ENCODE measurements at places on chromosomes 4 and X.

DNA sequence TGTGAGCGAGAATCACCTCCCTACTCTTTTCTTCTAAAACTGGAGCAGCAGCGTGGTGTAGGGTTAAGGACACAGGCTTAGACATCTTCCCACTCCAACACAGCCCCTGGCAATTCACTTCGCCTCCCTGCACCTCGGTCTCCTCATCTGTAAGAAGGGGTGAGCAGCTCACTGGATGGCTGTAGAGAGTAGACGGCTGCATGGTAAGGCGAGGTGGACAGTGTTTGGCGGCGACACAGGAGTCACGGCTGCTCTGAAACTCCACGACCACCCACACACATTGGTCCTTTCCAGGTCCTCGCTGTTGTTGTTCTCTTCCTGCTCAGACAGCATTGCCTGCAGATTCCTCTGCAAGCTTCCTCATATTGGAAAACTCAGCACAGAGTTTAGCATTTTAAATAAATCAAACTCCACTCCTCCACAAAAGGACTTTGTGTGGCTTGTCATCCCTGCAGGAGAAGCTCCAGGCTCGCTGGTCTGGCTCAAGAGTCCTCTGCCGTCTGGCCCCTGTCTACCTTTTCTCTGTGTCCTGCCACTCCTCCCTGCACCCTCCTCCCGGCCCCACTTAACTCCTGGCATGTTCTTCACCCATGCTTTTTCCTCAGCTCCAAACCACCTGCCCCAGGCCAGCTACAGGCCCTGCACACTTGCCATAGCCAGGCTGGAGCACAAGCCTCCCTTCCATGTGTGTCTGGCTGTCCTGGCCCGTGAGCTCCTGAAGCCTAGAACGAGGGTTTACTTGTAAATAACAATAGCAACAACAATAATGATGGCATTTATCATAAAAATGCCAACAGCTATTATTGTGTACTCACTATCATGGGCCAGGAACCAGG lies 41.3 kb upstream of the CRMP1 start:
- DNase-seq, result no peak

GRCh38 chr4:2996415-2996814 lies 33.0 kb downstream of the GRK4 start:
- no peak for DNase-seq

DNA sequence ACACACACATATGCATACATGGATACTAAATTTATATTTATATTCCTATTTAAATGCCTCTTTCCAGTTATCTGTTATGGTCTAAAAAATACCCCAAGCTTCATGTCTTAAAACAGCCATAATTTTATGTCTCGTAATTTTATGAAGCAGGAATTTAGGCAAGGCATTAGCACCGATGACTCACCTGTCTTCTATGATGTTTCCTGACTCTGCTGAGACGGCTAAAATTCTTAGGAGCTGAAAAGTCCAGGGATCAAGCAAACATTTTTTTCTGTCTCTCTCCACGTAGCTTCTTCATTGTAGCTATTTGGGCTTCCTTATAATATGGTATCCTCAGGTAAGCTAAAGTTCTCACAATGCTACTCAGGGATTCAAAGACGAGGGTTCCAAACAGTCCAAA lies 930.3 kb downstream of the STIM2 start:
- no peak for DNase-seq

DNA sequence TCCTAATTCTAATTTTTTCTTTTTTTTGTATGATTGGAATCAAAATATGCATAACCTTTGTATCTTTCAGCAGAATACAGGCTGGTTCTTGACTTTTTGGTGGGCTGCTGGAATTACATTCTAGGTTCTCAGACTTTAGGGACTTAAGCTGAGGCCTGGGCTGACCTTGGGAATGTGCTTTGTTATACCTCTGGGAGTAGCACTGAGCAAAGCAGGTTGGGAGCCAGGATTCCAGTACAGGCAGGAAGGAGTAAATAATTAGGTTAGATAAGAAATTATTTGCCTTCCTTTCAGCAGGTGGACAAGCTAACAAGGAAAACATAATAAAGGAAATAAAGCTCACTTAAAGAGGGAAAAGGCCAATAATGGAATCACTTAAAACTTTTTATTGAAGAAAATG lies 49.9 kb upstream of the SLC4A4 start:
- no peak for DNase-seq

- DNase-seq, result no peak
Observed at GRCh38 chrX:34790026-34790425, 132.9 kb upstream of the TMEM47 start.

- no peak for DNase-seq
Observed at GRCh38 chr4:112593438-112594133, 43.1 kb downstream of the ZGRF1 start.

DNA sequence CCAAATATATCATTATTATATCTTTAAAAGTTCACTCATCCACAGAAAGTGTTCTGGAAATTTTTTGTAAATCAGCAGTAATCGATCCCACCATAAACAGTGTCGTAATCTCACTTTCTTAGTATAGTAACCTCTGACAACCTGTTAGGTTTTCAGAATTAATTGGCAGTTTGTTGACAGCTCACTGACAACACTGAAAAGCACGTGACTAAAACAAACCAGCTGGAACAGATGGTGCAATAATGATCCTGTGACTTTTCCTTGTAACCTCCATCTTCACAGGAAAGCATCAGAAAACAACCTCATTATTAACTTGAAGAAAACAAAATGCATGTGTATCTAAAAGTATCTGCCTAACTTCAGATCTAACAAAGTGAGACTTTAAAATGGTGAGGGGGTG lies 48.5 kb downstream of the FSTL5 start:
- DNase-seq, result no peak

DNA sequence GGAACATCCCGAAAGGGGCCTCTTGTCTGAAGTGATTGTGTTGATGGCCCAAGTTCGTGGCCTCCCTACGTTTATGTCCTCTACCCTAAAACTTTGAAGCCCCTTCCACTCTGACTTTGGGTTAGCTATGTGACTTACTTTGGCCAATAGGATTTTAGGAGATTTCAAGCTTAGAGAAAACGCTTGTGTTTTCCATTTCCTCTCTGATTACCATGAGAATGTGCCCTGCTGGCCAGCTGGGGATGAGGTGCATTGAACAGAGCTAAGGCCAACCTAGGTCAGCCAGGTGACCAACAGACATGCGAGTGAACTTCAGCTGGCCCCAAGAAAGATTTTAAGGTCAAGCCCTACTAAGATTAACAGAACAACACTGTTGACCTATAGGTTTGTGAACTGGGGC lies 82.4 kb downstream of the SLC2A9 start:
- no peak for DNase-seq

DNA sequence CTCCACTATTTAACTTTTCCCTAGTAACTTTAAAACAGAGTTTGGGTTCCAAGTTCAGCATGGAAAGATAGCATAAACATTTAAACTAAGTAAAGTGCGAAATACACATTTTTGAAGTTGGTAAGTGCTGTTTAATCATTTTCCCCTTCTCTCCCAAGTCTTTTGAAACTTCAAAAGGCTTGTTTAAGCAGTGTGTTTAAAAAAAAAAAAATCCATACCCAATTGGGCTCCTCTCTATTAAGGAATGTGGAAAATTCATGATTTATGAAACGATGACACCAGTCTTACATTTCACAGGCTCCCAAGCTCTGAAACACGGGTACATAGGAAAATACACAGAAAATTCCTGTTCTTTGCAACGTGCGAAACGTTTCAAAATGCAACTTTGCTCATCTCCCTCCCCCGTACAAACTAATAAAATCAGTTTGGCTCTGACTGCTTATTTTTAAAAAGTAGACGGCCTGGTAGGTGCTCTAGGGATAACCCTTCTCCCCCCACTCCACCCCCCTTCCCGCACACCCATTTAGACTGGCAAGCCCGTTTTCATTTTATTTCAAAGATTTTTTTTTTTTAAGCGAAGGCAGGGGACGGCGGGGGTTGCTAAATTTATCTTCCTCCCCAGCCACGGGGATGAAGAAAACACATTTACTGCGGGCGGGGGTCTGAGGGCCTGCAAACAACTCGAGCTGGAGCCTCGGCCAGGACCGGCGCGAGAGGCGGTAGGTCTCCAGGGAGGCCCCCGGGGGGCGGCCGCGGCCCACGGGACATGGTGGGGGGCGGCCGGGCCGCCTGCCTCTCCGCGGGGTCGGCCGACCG lies 786 bp upstream of the ZFX start:
- no peak for DNase-seq

- no peak for DNase-seq
Observed at GRCh38 chr4:8761167-8761823, 110.3 kb downstream of the HMX1 start.

GRCh38 chr4:62208921-62209320 lies 1008.8 kb downstream of the ADGRL3 start:
- no peak for DNase-seq

DNA sequence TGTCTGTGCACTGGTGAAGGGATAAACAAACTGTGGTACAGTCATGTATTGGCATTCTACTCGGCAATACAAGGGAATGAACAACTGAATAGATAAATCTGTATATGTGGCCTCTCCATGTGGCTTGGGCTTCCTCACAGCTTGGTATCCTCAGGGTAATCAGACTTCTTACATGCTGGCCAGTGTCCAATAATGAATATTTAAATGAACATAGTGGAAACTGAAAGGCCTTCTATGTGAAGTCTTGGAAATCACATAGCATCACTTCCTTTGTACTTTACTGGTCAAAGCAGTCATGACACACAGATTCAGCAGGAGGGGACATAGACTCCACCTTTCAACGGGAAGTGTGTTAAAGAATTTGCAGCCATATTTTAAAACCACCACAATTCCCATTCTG lies 33.4 kb upstream of the GPR101 start:
- DNase-seq, result no peak

DNA sequence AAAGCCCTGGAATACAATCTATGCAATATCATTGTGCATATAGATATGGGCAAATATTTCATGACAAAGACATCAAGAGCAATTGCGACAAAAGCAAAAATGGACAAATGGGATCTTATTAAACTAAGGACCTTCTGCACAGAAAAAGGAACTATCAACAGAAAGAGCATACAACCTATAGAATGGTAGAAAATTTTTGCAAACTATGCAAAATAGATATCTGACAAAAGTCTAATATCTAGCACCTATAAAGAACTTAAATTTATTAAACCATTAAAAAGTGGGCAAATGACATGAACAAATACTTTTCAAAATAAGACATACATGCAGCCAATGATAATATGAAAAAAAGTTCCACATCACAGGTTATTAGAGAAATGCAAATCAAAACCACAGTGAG lies 312.9 kb downstream of the GLUD2 start:
- no peak for DNase-seq

DNA sequence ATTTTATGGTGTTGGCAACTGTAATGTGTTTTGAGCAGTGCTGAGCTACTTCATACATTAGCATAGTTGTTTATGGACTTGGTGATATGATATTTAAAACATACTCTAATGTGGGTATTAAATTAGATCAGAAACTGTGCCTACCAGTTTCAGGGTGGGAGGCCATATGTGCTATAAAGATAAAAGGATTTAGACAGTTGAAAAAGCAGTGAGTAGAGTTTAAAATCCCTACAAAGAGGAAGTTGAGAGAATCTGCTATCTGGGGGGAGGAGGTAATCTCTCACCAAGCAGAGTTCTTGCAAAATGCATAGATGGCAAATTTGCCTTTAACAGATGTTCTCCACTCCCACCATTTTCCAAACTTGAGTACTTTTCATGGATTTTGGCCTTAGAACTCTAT lies 154.5 kb downstream of the SPOCK3 start:
- DNase-seq, result no peak

DNA sequence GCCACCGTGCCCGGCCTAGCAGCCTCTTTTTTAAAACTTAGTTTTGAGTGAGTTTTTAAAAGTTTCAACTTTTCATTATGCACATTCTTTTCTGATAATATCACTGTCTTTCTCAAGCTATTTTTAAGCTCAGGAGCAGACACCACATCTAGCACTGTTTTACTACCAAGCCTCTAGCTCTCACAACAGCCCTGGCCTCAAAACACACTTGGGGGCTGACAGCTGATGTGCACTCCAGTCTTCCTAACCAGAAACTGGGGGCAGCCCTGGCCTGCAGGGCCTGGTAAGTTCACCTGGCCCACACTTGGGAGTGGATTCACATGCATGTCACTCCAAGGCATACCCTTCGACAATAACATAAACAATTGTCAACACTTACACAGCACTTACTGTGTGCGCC lies 34.0 kb downstream of the CENPU start:
- no peak for DNase-seq

DNA sequence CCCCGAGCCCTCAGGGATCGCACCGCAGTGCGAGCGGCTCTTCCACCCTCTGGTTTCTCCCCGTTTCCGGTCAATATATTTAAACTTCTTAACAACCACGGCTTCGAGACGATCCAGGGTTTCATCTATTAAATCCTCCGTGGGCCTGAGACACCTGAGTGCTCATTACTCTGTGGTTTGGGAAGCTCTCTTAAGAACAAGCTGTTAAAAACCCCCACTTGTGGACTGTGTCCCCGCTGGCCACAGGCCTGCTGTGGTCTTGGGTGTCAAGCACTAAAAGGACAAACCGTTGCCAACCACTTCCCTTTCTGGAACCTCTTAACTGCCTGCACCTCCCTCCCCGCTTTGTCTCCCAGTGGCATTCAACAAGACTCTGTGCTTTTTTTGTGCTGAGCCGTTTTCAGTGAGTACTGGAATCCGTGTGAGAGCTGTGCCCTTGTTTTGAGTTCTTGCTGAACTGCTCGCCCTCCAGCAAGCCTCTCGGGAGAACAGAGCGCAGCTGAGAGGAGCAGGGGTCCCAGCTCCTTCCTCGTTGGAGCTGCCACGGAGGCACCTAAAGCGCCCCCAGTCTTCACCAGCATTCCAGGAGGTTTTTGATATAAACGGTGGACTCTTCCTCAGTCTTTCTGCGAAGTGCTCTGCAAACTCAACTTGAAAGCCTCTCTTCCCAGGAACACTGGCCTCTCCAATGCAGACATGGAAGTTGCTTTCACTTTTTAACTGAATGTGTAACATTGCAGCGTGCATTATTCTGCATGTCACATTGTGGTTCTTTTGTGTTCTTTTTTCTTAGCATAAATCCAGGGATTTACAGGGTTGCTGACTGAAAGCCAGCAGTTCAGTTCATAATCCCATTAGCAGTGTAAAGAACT lies 691 bp upstream of the IGFBP7 start:
- no peak for DNase-seq

DNA sequence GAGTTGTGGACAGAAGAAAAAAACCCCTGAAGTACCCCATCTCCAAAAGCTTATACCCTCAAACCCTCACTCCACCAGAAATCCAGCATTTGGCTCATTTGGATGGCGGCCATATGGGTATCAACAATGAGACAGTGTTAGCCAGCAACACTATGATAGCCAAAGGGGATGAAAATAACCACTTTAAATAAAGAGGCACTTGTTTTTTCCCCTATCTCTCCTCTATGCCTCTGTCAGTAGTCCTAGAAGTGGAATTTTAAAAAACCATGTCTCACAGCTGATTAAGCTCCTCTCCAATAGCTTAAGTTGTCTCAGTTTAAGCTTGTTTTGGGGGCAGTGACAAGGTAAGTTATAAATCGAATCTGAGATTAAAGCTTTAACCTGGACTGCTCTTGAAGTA lies 124.0 kb downstream of the MOSPD2 start:
- DNase-seq, result no peak

DNA sequence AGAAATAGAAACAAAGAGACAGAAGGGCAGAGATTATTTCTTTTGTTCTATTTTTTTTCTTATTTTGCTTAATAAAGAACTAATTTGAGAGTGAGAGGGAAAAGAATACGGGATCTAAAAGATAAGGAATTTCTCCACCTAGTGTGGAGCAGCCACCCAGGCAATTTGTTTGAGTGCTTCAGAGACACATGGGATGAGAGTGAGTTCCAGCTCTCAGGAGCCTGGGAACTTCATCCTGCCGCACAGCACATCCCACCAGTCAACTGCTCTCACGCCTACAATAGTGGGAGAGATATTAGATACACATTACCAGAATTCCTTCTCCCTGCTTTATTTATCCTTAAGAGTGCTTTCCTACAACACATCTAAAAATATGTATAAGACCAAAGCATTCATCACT lies 946.4 kb downstream of the PDHA2 start:
- DNase-seq, result no peak

Measured in activated T-helper 1 cell treated with anti-CD3 and anti-CD28 coated beads, Interleukin-2, amount 50 U/mL, for 16 hours (primary cell).